Omental fat pad (tissue), 4 donors: ENCODE measurements at places on chromosomes 3 and 15.

DNA sequence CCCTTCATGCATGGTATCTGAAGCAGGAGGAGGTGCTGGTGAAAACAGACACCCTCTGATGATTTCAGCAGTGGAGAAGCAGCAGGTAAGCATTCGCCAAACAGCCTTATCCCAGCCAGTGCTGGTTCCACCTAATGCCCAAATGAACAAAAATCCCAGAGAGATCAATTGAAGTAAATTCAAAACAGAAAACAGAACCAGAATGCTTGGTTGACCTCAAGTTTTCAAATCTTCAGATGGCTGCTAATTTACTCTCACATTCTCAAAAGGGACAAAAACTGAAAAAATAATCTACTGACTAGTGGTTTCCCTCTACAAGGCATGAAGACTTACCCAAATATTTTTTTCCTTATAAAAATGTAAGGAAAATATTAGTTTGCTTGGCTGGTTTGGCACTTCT lies 87.0 kb upstream of the MYO5C start:
- DNase-seq: no peak

DNA sequence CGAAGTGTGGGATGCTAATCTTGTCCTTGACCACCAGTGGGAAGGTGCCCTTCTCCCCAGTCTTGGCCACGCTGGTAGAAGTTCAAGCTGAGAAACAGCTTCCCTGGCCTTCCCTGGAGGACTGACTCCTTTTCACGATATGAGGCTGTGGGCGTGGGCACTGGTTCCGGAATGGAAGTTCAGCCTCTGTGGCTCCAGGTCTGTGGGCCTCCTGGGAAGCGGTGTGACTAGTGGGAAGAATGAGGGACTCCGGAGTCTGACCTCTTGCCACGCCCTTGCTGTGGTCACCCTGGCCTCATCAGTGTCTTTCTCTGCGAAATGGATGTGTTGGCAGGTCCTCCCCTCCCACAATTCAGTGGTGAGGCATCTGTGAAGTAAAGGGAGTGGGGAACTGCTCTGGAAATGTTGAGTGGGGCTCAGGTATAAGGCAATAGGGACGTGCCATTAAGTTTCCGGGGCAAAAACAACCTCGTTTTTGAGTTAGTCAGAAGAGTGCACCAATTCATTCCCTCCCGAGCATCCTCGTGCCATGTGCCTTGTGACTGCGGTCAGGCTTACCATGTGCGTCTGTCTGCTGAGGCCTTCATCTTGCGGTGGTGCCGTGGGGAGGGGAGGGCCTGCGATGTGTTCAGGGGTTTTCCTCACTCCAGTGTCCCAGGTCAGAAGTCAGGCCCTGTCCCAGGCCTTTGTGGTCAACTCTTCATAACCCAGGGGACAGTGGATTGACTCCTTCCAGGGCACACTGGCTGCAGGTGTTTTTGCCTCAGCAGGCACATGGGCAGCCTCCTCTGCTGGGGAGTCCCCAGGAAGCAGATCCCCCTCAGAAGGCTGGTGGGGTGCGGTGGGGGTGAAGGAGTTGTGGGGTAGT lies 11.8 kb upstream of the SEC13 start:
- DNase-seq: no peak

DNA sequence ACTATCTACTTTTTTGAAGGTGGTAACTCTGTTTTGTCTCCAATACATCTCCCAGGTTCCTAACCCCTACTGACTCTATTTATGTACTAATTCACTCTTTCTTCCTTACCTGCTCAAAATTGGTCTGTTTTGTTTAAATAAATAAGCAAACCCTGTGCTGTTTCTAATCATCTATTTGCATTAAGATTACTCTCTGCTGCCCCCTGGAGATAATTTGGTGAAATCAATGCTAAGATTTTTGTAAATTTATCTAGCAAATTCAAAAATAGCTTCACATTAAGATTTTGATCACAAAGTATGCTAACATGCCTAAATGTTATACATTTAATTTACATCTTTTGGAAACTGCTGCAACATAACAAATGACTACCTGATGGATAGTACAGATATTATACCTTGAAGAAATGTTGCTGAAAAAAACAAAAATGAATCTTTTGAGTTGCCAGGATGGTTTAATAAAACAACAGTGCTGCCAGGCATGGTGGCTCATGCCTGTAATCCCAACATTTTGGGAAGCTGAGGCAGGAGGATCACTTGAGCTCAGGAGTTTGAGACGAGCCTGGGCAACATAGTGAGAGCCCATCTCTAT lies 4.4 kb upstream of the CD200R1 start:
- DNase-seq: no peak

DNA sequence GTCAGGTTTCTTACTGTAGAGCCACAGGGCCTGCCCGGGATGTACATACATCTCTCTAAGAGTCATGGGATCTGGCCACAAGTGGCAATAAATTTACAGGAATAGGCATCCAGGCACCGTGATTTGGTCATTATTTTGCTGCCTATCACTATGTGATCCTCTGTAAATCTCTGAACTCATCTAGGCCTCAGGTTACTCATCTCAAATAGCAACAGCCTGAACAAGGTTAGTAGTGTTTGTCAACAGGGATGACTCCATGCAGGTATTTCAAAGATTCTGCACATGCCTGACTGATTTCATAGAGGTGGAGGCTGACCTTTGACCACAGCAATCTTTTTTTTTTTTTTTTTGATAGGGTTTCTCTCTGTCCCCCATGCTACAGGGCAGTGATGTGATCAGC lies 88.8 kb upstream of the TBL1XR1 start:
- no peak for DNase-seq

DNA sequence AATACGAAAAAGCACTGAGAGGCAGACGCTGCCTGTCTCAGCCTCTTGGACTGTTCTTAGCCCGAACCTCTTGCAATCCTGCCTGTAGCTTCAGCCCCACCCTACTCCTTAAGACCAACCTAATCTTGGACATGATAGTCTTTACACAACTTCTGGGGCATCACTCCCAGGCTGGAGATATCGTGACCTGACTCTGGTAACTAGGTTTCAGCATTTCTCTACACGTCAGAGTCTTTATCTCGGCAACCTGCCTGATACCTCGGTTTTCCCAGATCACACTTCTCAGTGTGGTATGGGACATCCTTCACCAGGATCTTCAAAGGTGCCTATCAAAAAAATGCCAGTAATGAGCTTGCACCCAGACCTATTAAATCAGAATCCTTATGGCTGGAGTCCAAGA lies 590.2 kb upstream of the KCNMB2 start:
- no peak for DNase-seq
